ENCODE measurements at places on chromosomes 13 and 19.

GRCh38 chr19:6862673-6863078 is 24.7 kb upstream of the ADGRE1 start:
- peak; percentile 83 for DNase-seq

- no peak for DNase-seq
Observed at GRCh38 chr19:41734585-41734984, 20.7 kb upstream of the CEACAM6 start.

GRCh38 chr19:14536926-14537692 is 7.7 kb downstream of the TECR start:
- peak; percentile 40 for DNase-seq

- no peak for DNase-seq
Observed at GRCh38 chr19:31135841-31136240, 213.4 kb downstream of the TSHZ3 start.

GRCh38 chr19:52532480-52532879 is 5.0 kb downstream of the ZNF808 start:
- no peak for DNase-seq

- DNase-seq, result no peak
Observed at GRCh38 chr19:53388904-53389303, 6.0 kb upstream of the ZNF765 start.

GRCh38 chr13:37091835-37092234 is 13.6 kb downstream of the CSNK1A1L start:
- DNase-seq, result no peak

DNA sequence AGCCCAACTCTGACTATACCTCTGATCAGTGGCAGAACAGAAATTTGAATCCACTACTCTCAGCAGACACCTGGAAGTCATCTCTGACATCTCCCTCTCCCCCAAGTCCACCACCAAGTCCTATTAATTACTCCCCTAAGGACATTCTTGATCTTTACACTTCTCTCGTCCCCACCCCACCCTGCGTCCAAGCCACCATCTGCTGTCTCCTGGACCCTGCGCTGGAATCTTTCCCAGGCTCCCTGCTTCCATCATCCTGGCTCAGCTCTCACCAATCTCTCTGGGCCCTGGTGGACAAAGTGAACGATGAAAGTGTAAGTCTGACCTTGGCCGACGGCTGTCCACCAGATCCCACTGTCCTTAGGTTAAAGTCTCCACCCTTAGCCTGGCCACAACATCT is 145.6 kb upstream of the GJB6 start:
- no peak for DNase-seq

GRCh38 chr13:23469951-23470421 is 36.5 kb upstream of the SACS start:
- DNase-seq, result no peak

DNA sequence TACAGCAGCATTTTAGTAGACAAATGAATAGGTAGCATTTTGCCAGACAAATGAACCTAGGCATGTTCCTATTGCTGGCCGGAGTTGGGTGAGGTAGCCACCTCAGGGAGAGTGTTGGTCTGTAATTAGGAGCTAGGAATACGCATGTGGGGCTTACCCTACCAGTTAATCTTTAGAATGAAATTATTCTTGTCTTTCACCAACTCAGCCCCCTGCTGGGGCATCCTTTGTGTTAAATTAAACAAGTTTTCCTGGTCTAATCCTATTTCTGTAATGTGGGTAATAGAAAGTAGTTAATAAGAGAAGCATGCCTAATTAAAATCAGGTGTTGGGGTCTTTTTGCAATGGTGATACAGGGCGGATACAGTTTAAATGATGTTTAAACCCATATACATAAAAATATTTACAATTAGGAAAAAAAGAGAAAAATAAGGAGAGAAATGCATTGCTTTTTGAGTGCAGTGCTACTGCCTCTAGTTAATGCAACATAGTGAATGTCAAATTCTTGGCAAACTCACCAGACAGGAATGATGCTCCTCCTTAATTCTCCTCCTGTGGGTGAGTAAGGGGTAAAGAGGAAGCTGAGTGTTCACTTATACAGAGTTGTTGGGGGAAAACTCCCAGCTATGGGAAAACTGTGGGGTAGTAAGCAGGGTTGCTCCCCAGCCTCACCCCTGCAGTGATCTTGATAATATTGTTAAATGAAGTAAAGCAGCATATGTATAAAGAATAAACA is 276.4 kb upstream of the EDNRB start:
- peak; percentile 13 for DNase-seq

- DNase-seq, result no peak
Observed at GRCh38 chr19:307793-308420, 16.7 kb upstream of the PLPP2 start.

GRCh38 chr13:39263033-39263432 is 224.8 kb downstream of the NHLRC3 start:
- DNase-seq, result peak; percentile 39

- no peak for DNase-seq
Observed at GRCh38 chr13:104057861-104058260, 991.6 kb upstream of the SLC10A2 start.

DNA sequence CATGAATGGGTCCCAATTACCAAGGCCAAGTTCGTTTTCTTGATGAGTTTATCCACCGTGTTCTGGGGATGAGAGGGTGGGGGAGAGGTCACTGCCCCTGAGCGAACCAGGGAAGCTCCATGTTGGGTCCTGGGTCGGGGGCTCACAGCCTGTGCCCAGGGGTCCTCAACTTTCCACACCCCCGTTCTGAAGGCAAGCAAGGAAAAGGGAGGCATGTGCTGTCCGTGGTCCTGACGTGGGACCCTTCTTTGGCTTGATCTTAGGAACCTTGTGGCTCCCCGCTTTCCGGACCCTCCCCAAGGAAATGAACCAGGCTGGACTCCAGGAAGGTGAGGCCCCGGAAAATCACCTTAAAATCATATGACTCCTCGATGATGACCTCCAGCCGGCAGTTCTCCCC is 18.2 kb upstream of the MEIS3 start:
- DNase-seq, result no peak

- no peak for DNase-seq
Observed at GRCh38 chr19:8413629-8413995, 507 bp downstream of the MARCHF2 start.

- no peak for DNase-seq
Observed at GRCh38 chr19:2255982-2256685, at the start of gene JSRP1. TSS of gene JSRP1 (minus strand) at chr19:2256417. CDS start at chr19:2255314, 1,103 bp downstream.

- DNase-seq, result no peak
Observed at GRCh38 chr19:24040621-24041020, 46.4 kb upstream of the ZNF254 start.

- DNase-seq, result no peak
Observed at GRCh38 chr13:101026328-101026727, 351.7 kb upstream of the TMTC4 start.

- no peak for DNase-seq
Observed at GRCh38 chr19:14473073-14473977, 1.8 kb downstream of the PTGER1 start.

DNA sequence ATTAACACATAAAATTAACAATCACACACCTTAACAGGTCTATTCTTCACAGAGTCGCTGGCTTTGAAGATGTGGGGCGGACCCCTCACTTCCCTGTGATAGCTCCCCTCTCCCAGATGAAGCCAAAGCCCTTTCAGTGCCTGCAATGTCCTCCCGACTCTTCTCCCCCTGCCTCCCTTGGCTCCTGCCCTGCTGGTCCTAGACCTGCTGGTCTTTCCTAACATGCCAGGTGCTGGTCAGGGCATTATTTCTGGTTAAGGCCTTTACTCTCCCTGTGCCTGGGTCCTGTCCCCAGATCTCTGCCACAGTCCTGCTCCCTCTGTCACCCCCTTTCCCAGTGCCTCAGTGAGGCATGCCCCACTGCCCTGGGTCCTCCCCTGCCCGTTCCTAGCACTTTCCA is 12.2 kb downstream of the ERICH6B start:
- DNase-seq, result no peak

- peak; percentile 74 for DNase-seq
Observed at GRCh38 chr19:1360818-1361461, 22.8 kb upstream of the NDUFS7 start.

DNA sequence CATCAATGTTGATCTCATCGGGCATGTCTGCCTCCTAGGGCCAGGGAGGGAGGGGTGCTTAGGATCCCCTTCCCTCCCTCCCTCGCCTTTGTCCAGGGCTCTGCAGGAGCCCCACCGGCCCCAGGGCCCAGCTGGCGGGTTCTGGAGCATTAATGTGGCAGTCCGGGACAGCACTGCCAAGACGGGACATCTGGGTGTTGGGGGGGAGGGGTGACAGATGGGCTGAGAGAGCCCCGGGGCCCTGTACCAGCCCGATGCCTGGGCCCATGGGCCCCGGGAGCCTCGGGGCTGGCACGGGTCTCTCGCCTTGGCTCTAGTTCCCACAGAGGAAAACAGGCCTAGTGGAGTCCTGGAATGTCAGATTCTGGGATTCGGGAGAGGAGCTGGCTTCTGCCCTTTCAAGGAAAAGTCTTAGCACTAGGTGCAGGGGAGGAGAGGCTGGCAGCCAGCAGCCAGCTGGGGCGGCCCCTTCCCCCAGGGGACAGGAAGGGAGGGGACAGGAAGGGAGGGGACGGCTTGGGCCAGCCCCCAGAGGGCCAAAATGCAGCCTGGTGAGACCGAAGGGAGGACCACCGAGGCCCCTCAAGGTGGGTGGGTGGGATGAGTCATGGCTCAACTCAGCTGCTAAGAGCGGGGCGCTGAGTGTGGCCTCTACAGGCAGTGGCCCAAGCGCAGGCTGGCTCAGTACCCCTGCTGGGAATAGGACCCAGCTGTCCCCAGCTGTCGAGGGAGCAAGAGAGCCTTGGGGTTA is 3.1 kb downstream of the PPP1R14A start:
- no peak for DNase-seq

GRCh38 chr13:90713441-90714133 is 633.9 kb upstream of the MIR17HG start:
- no peak for DNase-seq

- no peak for DNase-seq
Observed at GRCh38 chr13:51192348-51192747, 29.9 kb upstream of the FAM124A start.

GRCh38 chr13:101258509-101258908 is 157.8 kb downstream of the NALCN start:
- no peak for DNase-seq

DNA sequence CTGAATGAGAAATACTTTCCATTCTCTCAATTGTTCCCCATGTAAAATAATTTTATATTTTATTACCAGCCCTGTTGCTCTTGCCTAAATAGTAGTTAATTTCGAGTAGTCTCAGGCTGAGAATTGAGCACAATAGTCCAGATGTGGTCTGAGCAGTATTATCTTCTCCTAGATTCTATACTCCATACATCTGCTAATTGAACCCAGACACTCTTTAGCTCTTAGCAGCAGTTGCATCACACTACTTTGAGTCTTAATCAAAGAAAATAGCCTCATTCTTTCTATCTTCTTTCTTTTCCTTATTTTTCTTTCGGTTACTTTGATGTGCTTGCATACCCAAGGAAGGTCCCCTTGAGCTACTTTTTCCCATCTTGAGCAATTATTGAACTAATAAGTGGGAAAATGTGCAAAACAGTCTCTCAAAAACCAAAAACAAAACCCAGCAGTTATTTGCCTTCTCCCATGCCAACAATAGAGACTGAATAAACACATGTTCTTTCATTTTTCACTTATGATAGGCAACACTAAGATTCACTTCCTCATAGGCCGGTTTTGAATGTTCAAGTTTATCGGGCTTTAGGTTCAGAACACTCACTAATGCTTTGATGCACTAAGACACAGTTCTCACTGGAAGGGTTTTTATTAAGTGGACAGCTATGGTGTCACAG is 204.5 kb downstream of the POU4F1 start:
- no peak for DNase-seq

- DNase-seq, result no peak
Observed at GRCh38 chr13:72970956-72971355, 87.8 kb upstream of the KLF5 start.

DNA sequence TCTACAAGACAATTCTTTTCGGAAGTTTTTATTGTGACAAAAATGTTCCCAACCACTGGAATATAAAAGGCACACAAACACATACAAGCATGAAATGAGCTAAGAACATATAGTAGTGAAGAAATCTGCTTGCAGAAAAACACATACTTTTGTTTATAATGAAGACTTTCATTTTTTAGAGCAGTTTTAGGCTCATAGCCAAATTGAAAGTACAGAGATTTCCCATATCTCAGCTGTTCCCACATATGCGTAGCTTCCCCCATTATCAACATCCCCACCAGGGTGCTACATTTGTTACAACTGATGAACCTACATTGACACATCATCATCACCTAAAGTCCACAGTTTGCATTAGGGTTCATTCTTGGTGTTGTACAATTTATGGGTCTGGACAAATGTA is 249.4 kb downstream of the KCTD12 start:
- DNase-seq, result no peak
